Neural cell (in vitro differentiated cells): ENCODE measurements at places on chromosomes 4 and X. TPM values are rescaled to one million over a fixed set of nuclear protein-coding genes. Genes with fewer than 3 reads are reported as not detected.

FHIP1A gene
- polyA plus RNA-seq: not detected in 2 replicates

CPLX1 gene
- polyA plus RNA-seq: 5.1 and 7.6 TPM in 2 replicates

ADH1A gene
- polyA plus RNA-seq: not detected in 2 replicates

SPANXN4 gene
- not detected in 2 replicates for polyA plus RNA-seq

MTCP1 gene
- polyA plus RNA-seq: 1.1 and 2.4 TPM in 2 replicates

ITIH6 gene
- polyA plus RNA-seq: not detected in 2 replicates
